ENCODE measurements at places on chromosomes 4 and X. TPM values are rescaled to one million over a fixed set of nuclear protein-coding genes. Genes with fewer than 3 reads are reported as not detected.

DNA sequence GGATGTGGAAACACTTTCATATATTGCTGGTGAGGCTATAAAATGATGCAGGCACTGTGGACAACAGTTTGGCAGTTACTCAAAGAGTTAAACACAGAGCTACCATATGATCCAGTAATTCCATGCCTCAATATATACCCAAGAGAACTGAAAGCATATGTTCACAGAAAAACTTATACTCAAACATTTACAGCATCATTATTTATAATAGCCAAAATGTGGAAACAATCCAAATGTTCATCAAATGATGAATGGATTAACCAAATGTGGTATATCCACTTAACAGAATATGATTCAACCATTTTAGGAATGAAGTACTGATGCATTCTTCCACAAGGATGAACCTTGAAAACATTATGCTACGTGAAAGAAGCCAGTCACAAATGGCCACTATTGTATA lies 603.8 kb downstream of the IQCM start:
- no peak for DNase-seq

Gene CAPN6
- 6.6 TPM for total RNA-seq

GRCh38 chrX:45750639-45751038 lies 550.0 kb upstream of the DIPK2B start:
- DNase-seq = no peak

- DNase-seq = no peak
These were observed 24.4 kb upstream of the MAP3K15 start for GRCh38 chrX:19539665-19540064.

DNA sequence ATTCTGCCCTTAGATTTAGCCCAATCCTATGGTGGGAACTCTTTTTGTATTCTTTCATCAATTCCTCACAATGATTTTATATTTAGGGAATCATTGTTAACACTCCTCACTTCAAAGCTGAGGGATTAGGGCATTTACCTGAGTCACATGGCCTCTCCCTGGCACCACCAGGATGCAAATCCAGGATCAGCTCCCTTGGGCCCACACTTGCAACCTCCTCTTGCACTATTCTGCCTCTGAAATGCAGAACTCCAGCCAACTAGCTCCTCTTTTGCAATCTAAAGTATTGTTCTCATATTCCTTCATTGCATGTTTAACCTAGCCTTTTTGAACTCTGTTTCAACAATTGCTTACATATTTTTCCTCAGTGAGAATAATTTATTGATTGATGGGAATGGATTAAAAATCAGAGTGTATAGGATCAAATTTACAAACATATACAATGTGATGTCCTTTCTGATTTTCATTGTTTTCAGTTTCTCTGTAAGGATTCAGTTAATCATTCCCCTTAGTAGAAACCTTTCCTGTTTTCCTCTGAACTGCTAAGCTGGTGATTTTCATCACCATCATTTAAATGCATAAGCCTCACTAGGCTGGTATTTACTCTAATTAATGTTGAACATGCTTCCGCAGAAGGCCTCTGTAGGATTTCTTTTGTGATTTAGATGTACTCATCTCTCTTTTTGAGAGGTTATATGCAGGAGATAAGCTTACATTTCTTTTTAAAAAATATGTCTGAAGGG lies 3.3 kb upstream of the RELL1 start:
- DNase-seq = no peak

Gene PITX2
- not detected for total RNA-seq

Gene PCDH19
- 0.37 TPM for total RNA-seq

GRCh38 chrX:68633981-68634380 lies 13.5 kb upstream of the STARD8 start:
- DNase-seq = no peak

GRCh38 chr4:3044870-3045819 lies 29.2 kb downstream of the HTT-AS start:
- DNase-seq = peak; percentile 12

- no peak for DNase-seq
These were observed 16.2 kb downstream of the GPC3 start for GRCh38 chrX:133969191-133969590.

DNA sequence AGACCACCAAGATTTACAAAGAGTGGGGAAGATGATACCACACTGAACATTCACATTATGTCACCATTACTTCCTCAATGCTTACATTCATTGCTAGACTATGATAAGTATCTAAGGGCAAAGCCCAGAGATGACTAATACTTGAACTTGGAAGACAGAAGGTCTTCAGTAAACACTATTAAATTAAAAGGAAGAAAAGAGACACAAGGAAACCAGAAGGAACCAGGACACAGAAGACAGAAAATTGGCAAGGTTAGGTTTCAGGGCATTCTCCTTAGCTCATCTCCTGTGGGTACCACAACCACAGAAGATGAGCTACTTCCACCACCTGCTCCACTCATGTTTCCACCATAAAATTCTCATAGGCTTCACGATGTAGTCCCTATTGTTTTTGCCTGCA lies 64.9 kb downstream of the NLGN4X start:
- no peak for DNase-seq

Gene HELT
- total RNA-seq = not detected

DNA sequence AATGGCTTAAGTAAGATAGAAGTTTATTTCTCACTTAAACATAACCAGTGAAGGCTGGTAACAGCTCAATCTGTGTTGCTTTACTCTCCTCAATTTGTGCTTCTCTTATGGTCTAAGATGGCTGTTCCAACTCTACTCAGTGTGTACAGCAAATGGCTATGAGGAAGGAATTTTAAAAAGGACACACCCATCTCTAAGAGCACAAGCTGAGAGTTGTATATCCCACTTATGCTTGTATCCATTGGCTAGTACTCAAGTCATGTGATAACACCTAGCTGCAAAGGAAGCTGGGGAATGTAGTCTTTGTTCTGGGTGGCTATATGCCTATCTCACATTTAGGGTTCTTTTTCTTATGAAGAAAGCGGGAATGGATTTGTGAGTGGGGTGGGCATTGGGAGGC lies 63.3 kb downstream of the GPAT3 start:
- no peak for DNase-seq

- DNase-seq = peak; percentile 33
These were observed 23.0 kb upstream of the SLC25A4 start for GRCh38 chr4:185119927-185120630.

DNA sequence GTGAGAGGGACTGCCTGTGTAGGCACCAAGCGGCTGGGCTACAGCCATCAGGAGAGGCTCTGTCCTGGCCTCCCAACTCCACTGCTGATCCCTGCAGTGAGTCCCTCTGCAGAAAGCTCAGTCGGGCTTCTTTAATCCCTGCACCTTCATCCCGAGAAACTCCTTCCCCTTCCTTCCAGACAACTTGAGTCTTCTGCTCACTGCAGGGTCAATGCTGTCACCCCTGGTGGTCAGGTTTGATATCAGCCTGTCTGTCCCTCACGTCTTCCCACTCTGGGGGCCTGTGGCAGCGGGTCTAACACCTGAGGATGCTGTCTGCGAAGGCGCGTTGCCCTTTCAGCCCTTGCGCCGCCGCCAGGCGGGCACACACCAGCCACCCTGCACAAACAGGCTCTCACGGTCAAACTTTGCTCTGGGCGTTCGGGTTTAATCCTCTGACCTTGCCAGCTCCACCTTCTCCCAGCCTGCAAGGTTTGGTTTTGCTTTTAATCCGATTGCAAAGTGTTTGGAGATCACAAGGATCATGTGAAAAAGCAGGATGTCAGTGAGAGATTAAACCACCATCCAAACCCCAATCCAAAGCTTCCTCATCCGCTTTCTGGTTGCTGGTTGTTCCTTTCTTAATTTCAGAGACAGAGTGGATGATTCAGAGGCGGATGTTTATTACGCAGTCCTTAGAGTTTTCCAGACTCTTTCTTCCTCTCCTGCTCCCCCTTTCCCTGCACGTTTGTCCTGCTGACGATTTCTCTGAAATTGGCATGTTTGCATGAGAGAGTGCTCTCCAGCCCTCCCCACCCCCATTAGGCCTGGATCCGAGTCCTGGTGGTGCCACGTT lies 74.8 kb upstream of the SLC34A2 start:
- no peak for DNase-seq

DNA sequence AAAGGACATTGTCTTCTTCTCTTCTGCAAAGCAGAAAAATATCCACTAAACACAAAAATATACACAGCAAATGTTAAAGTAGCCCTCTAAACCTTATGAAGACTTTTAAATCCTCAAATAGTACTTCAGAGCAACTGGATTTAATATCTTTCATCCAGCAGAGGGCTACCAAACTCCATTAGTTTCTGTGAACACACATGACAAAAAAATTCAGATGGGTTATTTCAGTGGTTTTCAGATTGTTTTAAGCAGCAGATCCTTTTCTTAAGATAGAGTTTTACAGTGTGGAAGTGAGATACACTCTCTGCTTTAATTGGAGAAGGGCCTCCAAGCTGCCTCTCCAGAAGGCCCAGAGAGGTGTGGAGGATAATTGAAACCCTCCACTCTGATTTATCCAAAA lies 56.7 kb downstream of the ANK2 start:
- DNase-seq = peak; percentile 68

Measured in lung (tissue), 17 donors.